CD14-positive monocyte (primary cell): ENCODE measurements at places on chromosomes 6 and 20.
A peak's percentile ranks its signal among the peaks of the same experiment; 100 is the strongest.

DNA sequence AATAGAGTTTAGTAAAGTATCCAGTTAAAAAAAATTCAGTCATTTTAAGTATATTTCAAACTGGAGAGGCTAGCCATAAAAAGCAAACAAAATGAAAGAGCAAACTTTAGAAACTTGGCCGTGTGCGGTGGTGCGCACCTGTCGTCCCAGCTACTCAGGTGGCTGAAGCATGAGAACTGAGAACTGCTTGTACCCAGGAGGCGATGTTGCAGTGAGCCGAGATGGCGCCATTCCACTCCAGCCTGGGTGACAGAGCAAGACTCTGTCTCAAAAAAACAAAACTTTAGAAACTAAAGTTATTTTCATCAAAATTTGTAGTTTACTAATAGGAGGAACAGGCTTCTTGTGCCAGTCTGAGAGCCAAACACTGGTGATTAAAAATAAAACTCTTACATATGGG lies 100.2 kb upstream of the POPDC3 start:
- DNase-seq = no peak

- no peak for DNase-seq
These were observed 9.3 kb downstream of the CYP21A2 start for GRCh38 chr6:32047539-32047854.

- DNase-seq = no peak
These were observed 197.2 kb upstream of the SUPT3H start for GRCh38 chr6:45574885-45575284.

DNA sequence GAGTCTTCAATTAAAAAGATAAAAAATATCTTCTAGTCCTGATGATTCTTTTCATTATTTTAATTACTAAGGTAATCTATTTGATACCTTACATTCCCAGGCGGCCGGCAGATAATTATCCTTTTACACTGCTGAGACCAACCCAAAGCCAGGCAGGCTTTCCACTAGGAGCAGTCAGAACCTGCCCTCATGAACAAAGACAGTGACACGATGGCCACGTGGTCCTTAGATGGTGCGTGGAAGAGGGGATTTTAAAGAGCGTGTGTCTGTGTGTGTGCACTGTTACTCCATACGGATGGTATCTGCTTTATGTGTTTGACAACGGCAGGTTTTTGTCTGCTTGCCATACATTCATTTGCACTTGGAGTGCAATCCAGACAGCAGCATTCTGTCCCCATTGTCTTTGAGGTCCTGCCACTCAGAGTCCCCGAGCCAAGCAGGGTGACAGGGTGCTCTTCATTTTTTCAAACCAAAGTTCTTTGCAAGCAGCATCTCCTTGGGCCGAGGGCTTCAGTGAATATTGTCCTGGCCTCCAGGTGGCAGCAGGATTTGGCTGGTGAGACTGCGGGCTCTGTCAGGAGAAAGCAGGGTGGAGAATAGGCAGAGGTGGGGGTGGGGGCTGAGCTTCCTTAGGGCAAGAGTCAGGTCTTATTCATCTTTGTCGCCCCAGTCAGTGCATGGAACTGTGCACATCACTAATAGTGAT lies 260.5 kb downstream of the NRN1 start:
- DNase-seq = no peak

DNA sequence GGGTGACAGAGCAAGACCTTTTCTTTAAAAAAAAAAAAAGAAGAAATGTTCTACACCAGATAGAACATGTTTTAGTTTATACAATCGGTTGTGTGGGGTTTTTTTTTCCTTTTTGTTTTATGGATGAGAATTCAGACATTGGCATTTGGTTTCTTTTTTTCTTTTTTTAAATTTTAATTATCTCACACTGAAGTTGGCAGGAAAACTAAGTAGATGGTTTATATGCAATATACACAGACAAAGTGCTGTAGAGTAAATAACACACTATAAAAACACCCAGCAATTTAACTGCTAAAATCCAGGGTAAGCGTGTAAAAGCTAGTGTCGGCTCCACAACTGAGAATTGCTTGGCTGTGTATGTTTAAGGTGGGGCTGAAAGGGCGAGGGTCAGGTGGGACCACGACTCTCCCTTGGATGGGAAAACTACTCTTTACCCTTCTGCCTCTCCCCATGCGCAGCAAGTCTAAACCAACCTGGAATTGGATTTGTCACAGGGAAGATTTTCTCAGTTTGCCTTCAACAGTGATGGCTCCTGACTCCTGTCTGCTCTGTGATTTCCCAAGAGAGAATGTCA lies 147.1 kb upstream of the MARCKS start:
- DNase-seq = no peak

DNA sequence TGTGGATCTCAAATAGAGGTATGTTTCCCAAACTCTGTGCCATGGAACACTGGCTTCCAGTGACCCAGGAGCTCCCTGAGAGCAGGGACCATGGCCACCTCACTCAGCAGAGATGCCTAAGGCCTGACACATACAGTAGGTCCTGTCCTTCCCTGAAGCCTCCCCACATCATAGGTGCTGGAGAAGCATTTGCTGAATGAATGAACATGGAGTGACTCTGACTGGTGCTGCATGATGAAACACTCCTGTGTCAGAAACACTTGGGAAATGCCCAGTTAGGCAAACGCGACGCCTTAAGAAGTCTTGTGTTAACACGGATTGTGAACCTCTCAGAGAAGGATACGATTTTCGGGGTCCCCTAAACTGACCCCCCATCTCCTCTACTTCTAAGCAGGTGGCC lies 14.3 kb downstream of the SLA2 start:
- DNase-seq = peak; percentile 8

- no peak for DNase-seq
These were observed 26.4 kb upstream of the PHACTR3 start for GRCh38 chr20:59577809-59578435.

DNA sequence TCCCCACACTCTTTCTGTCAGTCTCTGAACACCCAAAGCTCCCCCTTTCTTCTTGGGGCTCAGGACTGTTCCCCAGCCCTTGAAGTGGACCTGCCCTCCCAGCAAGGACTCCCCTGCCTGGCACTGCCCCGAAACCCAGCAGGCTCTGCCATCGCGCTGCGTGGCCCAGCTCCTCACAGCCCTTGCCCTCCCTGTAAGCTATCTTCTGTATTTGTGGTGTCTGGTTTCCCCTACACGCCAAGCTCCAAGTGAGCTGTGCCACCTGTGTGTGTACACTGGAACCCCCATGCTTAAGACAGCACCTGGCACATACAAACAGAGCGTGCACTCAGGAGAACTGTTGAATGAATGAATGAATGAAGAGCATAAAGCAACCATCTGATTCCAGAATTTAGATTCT lies 57.7 kb downstream of the TMEM242 start:
- DNase-seq = no peak

DNA sequence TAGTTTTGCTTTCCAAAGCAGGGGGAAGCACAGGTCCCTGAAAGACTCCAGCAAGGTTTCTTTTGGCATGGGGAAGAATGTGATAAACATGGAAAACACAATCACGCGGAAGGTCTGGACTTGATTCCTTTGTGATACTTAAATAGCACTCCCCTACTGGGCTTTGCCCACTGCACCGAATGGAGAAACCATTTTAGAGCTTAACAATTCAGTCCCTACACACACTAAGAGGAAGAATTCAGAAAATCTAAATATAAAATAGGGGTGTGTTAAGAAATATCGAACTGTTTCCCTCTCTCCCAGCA lies 71.4 kb upstream of the NHSL1 start:
- no peak for DNase-seq

GRCh38 chr6:163401039-163401885 lies 13.3 kb upstream of the QKI start:
- no peak for DNase-seq

- no peak for DNase-seq
These were observed 702.7 kb downstream of the MAFB start for GRCh38 chr20:39986173-39986904.

DNA sequence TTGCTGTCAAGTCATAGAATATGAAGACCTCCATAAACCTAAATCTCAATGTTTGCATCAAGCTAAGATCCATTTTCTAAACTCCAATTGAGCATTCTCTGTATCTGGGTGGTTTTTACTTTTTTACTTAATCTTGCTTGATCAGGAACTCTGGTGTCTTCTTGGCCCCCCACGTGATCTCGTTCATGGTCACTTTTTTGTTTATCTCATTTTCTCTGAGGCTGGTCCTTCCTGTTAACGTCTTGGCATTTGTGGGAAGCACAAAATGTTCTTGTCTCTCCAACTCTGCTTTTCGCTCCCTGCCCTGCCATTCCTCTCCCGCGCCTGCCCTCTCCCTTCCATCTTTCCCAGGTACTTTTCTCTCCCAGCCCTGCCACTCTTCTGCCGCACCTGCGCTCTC lies 14.0 kb upstream of the MAPRE1 start:
- DNase-seq = no peak

DNA sequence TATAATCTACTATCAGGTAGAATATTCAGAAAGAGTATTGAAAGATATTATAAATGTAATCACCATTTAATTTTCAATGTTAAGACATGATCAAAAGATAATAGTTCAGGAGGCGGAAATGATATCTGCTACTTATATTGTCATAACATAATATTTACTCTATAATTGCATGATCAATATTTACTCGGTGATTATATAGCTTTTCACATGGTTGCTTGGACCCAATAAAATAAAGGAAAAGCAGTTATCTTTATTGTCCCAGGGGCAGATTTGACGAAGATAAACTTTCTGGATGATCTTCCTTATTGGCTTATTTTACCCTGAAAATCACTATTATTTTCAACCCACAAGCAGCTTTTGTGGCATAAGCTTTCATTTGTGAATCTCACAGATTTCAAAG lies 350.4 kb downstream of the HACE1 start:
- no peak for DNase-seq

DNA sequence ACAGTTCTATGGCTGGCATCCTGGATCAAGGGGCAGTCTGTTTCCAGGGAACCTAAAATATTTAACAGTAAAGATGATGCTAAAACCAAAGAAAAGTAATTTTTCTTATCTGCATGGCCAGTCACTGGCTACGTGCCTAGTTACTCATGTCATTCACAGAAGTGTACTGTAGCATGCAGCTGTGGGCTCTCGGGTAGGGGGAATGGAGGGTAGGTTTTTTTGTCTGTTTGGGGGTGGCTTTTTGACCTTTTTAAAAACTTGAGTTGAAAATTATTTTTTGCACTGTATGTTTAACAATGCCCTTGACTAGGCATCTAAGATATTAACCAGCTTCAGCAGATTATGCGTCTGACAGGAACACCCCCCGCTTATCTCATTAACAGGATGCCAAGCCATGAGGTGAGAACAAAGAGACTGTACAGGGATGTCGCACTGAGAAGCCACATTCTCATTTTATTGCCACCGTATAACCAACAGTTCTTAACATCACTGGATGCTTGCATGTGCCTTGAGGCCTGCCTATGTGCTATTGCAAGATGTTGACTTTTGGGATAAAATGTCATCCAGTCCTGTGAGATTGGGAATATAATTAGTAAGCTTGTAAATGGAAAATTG lies 30.3 kb upstream of the MAPK13 start:
- DNase-seq = no peak

- DNase-seq = no peak
These were observed 225.8 kb upstream of the SOX4 start for GRCh38 chr6:21367649-21368154.

- DNase-seq = no peak
These were observed 670.7 kb downstream of the UTRN start for GRCh38 chr6:144955859-144956258.

DNA sequence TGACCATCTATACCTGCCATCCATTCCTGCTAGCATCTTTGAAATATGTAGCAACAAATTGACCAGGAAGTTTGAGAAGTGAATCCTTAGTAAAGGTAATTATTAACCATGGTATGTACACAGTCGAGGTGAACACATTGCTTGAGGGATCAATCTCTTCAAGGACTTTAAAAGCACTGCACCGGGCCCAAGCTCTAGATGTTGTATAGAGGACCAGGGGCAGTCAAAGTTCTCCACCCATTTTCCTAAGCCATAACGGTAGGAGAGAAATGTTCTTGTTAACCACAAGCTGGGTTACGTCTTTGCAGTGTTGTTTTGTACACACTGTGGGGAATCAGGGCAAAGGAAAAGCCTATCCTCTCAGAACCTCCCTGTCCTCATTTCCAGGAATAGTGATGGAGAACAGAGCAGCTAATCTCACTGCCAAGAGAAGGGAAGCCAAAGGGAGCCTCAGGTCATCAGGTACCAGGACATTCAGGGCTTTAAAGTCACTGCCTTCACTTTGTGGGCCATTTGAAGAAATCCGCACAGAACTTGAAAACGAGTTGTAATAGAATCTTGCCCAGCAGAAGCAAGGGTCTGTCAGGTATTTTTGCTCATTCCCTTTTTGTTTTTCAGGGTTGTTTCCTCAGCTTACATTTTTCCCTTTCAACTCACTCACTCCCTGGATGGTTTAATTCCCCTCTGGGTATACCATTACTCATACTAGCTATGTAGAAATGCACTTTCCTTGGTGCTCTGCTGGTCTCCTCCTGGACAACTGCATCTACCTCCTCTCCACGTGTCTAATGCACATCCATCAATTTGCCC lies 5.3 kb upstream of the PM20D2 start:
- DNase-seq = no peak

DNA sequence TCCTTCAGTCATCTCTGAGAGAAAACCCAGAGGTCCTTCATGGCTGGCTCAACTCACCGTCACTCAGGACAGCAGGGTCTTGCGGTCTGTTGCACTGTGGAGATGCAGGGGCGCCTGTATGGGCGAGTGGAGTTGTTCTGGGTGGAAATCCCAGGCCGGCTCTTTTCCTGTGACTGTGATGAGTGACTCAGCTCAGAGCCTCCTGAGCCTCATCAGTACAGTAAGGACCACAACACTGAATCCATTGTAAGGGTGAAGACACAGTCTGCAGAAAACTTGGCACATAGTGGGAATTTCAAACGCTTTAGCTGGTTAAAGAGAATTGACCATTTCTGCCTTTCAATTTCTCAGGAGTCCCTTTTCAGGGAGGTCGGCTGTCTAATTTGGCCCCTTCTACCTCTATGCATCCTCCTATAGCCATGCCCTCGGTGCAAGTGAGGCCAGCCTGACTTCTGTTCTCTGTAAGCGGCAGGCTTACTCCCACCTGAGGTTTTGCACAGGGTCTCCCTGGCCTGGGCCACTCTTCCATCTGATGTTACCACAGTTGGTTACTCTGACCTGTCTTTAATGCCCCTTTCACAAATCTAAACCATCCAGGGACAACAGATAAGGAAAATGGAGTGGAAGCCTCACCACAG lies 35.5 kb upstream of the TBXT start:
- peak; percentile 20 for DNase-seq

- DNase-seq = no peak
These were observed 84.5 kb upstream of the LYRM2 start for GRCh38 chr6:89723046-89723445.

DNA sequence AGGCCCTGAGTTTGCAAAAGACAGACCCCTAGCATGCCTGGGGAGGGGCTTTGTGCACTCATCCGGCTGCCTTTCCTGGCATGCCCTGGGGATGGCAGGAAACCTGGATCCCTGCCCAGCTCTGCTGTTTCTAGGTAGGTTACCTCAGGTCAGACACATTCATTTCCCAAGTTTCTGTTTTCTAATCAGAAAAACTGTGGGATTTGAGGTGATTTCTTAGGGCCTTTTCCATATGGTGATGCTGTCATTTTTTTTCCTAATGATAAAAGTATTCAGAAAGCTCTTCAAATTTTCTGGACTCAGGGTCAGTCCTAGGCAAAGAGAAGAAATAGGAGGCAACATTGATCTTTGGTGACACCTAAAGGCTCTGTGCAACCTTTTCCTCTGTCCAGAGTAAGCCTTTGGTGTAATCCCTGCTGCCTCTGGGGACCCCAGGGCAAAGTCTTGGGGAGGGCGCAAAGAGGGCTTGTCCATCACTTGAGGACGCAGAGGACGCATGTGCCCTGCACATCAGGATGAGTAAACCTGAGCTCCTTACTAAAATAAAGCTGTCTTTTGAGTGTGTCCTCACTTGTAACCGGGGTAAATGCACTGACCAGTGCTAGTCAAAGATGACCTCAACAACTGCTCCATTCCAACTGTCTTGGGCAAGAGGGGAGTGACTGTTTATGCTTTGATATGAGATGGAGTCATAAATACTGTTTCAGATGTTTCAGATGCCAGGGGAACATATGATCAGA lies 13.5 kb upstream of the TRAM2 start:
- DNase-seq = no peak
